ENCODE measurements at places on chromosomes 7 and 10.
A peak's percentile ranks its signal among the peaks of the same experiment; 100 is the strongest.

GRCh38 chr10:132349766-132350165 lies 17.8 kb downstream of the LRRC27 start:
- no peak for DNase-seq

- peak; percentile 77 for DNase-seq
Measured at GRCh38 chr7:636396-636795, 90.1 kb upstream of the DNAAF5 start.

DNA sequence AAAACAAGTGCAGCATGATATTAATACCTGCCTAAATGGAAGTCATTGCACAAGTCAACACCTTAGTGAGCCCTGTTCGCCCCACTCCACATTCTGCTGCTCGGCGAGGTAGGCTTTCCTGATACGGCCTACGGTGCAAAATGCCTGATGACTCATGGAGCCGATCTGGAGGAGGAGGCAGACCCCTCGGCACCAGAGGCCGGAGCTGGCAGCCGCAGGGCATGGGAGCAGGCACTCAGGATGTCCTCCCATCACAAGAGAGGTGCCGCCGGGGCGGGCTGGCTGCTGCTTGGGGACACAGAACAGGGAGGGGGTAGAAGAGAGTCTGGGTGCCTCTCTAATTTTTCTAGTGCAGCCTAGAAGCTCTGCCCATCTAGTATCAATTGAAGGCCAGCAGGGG lies 418.5 kb upstream of the MGMT start:
- peak; percentile 51 for DNase-seq

- no peak for DNase-seq
Measured at GRCh38 chr7:24129597-24129996, 154.4 kb upstream of the NPY start.

GRCh38 chr10:74190494-74190893 lies 39.5 kb downstream of the ADK start:
- no peak for DNase-seq

- no peak for DNase-seq
Measured at GRCh38 chr7:131231381-131232220, 96.1 kb upstream of the MKLN1 start.

DNA sequence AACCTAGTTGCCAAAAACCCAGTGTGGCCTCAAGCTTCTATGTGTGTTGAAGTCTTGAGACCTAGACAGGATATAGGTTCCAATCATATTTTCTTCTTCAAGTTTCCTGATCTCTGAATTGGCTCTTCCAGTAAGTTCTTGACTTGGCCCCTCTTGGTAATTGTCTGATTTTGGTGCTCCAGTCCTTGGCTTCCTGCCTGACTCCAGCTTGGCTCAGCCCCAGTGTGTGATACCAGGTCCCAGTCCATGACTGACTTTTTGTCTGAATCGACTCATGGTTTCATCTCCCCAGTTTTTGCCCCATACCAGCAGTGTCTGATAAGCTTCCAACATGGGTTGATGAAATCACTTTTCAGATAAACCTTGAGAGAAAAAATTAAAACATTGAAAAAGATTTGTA lies 72.3 kb downstream of the FAS start:
- no peak for DNase-seq

- no peak for DNase-seq
Measured at GRCh38 chr7:116547347-116547746, 22.5 kb downstream of the CAV1 start.

- no peak for DNase-seq
Measured at GRCh38 chr10:6843481-6843881, 263.4 kb upstream of the PRKCQ start.

- no peak for DNase-seq
Measured at GRCh38 chr7:99210265-99210970, 2.5 kb upstream of the KPNA7 start.

- no peak for DNase-seq
Measured at GRCh38 chr7:25358926-25359325, 130.6 kb upstream of the NPVF start.

DNA sequence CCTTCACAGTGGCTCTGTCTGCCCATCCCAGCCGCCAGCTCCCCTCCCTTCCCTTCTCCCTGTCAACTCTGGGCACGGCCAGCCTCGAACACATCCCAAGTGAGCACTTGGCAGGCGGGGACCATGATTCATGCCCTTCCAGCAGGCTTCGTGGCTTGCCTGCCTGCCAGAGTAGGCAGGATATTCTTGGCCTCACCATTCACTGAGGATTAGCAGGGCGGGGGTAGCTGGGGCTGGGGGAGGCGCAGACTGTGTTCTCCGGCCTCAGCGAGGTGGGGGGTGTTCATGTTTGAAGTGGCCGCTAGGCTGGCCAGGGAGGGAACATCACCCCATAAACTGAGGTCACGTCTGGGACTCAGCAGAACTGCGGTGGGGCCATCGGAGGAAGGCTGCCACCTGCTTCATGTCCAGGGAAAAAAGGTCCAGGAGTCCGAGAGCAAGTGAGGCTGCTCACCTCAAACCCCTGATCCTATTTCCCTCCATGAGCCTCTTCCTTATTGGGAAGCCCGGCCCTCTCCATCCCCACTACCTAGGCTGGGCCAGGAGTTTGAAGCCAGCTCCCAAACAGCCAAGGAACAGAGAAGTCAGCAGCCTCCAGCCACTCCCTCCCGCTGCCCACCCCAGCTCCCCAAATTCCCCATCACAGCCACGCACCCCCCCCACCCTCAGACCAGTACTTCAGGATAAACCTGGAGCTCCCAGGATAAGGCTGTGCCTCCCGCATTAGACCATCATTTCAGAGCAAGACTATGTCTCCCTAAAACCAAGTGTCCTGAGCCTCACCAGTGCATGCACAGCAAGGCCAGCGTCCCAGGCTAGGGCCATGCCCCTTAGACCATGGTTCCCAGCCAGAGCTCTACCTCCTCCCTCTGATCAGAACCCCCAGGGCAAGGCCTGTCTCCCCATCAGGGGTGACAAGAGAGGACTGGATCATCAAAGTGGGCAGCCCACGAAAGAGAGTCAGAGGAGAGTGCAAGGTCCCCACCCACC lies 42.8 kb upstream of the RABGEF1 start:
- peak; percentile 51 for DNase-seq

DNA sequence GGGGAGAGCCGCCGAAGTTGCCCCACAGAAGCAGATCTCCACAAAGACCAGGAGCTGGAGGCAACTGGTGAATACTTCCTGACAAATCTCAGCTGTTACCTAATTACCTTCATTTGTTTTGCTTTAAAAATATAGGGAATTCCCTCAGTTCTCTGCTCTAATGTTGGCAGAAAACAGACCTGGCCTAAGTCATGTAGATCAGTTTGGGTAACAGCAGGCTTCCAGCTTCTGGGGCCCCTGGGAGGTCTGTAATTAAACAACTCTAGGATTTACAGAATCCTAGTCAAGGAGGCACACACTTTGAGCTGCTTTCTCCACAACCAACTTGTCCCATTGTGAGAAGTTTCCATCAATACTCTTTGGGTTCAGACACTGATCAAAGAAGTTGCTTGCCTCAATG lies 123.4 kb downstream of the HTR7 start:
- no peak for DNase-seq

DNA sequence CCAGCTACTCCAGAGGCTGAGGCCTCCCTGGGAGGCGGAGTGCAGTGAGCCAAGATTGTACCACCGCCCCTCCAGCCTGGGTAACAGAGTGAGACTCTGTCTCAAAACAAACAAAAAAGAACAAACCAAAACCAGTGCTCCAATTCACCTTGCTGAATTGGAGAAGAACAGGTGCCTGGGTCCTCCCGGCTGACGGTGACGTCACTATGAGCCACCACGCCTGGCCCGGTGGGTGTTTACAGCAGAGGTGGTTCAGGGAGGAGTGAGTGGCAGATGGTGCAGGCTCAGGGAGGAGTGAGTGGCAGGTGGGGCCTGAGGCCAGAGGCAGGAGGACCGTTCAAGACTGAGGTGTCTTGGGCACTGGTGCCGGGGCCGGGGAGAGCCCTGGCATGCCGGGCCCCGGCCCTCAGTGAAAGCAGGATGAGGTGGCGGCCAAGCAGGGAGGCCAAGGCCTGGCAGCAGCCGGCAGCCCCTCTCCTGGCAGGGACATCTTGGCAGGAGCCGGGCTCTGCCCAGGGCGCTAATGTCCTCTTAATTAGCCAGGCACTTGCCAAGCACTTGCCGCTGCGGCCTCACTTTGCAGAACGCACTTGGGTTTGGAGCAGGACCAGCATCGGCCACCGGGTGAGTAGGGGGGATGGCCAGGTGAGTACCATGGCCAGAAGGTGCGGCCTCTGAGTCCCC lies 162.8 kb upstream of the TNRC18 start:
- DNase-seq: peak; percentile 69

GRCh38 chr10:30870896-30871295 lies 160.8 kb downstream of the ZNF438 start:
- no peak for DNase-seq

GRCh38 chr10:66999762-67000545 lies 74.1 kb downstream of the LRRTM3 start:
- DNase-seq: no peak

- DNase-seq: peak; percentile 86
Measured at GRCh38 chr7:132614428-132615318, 38.4 kb upstream of the PLXNA4 start.

- peak; percentile 26 for DNase-seq
Measured at GRCh38 chr7:51587604-51588003, 271.0 kb upstream of the COBL start.

DNA sequence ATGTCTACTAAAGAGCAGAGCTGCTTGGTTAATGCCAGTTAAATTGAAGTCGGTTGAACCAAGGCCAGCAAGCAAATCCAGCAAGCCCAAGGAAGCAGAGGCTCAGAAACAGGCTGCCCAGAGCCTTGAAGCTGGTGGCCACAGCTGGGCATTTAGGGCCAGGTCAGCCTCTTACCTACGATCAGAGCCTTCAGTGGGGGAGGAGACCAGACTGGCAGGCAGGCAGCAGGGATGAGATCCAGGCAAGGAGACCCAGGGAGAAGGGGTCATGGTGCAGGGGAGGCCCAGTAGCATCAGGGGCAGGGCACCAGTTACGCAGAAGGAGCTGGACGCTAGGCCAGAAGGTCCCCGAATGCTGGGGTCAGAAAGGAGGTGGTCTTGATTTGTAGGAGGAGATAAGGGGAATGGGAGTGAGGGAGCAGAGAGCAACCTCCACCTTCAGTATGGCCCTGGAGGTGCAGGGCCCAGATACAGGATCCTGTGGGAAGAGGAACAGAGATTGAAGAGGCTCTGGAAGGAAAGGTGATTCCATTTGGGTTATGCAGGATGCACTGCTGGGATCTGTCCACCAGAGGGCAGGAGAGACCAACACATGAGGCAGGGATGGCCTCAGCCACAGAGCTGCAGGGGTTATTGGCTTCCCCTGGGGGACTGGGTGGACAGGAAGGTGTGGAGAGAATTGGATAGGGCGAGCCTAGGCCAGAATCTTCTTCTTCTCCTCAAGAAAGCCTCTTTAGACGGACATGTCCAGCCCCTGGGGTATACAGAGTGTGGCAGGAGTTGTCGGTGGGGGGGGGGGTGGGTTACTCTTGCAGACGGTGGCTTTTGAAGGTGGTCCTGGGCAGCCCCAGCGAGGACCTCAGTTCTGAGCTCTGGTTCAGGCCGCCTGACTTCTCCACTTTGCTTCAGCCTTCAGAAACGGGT lies 132.6 kb upstream of the PODXL start:
- DNase-seq: peak; percentile 94

DNA sequence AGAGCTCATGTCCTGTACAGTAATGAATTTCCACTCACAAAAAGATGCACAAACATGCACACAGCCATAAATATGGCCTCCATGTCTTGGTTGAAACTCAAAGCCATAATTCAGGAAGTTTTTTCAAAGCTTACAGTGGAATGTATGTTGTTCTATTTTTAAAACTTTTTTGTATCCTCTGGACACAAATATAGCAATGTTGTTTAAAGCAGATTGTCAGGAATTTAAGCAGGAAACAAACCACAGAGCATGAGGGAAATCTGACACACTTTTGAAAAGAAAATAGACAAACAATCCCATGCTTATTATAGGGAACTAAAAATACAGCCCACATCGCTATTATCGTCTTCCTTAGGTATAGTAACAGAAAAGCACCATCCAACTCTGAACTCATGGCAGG lies 21.5 kb downstream of the LRRN3 start:
- no peak for DNase-seq

DNA sequence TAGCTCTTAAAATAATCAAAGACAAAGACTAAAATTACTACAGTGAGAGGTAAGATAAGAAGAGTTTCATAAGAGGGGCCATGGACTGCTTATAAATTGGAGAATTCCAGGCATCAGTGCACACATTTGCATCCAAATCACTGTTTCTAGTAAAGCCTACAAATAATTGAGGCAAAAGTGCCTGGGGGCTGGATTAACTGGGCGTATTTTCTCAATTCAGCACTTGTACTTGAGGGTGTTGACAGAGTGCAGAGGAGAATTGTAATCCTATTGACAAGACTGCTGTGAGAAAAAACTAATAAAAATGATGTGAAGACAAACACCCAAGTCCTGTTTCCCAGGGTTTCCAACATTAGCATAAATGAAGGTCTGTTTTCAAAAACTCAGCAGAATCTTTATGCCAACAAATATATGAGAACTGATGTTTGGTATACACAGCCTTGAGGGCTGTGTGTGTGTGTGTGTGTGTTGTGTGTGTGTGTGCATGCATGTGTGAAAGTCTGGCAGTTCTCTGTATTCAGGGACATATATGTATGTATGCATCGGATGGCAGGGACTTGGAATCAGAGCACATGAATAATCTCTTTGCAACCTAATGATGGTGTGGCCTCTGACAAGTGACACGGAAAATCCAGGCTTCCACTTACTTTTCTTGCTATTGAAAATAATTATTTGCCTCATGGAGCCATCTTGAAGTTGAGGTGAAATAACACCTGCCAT lies 182.1 kb upstream of the CDC14C start:
- no peak for DNase-seq
